ENCODE measurements at places on chromosomes 12 and 14. TPM values are rescaled to one million over a fixed set of nuclear protein-coding genes. Genes with fewer than 3 reads are reported as not detected.

The CCDC175 gene
- not detected for polyA plus RNA-seq

The TEX22 gene
- polyA plus RNA-seq: 0.11 TPM

The SSPN gene
- polyA plus RNA-seq: 3.5 TPM

- H3K4me3 ChIP-seq: no peak overlapping the region
- no peaks in the 10 kb centered on the region for H3K4me1 ChIP-seq
- no peak overlapping the region for H3K27ac ChIP-seq
Measured at GRCh38 chr12:132129007-132129406, 15.1 kb downstream of the DDX51 start.

The OR10A7 gene
- polyA plus RNA-seq: not detected
